ENCODE measurements at places on chromosomes 16 and 17. TPM values are rescaled to one million over a fixed set of nuclear protein-coding genes. Genes with fewer than 3 reads are reported as not detected.

DNA sequence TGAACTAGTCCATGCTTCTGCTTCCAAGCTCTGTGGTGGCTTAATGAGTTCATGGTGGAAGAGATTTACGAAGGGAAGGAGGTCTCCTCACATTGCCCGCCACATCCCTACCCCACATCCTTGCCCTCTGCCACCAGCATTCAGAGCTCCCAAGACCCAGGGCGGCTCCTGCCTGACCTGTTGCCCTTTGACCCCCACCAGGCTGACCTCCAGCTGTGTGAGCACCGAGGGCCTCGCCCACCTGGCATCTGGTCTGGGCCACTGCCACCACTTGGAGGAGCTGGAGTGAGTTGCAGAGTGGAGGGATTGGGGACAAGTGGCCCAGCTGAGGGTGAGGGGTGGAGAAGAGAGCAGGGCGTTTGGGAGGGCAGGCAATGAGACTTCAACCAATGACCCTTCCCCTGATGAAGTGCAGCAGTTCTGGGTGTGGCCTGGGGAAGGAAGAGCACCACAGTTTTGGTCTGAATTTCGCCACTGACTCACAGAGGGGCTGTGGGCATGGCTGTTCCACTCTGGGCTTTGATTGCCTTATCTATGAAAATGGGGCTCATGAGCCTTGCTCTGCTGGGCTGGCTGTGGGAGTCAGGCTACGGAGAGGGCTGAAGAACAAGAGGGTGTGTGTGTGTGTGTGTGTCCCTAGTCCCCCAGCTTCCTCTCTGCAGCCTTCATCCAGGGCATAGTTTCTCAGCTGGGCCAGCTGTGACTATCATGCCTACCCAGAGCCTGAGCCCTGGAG is 22.6 kb upstream of the CPNE2 start:
- no peak for DNase-seq
- peaks cover 13% of the 10 kb centered on the region for H3K4me1 ChIP-seq
- H3K27ac ChIP-seq, result no peak overlapping the region
- no peak overlapping the region for H3K4me3 ChIP-seq
- H3K27me3 ChIP-seq, result no peaks in the 10 kb centered on the region
- H3K36me3 ChIP-seq, result no peaks in the 10 kb centered on the region

CNGB1 gene
- total RNA-seq, result 0.04 TPM

DNA sequence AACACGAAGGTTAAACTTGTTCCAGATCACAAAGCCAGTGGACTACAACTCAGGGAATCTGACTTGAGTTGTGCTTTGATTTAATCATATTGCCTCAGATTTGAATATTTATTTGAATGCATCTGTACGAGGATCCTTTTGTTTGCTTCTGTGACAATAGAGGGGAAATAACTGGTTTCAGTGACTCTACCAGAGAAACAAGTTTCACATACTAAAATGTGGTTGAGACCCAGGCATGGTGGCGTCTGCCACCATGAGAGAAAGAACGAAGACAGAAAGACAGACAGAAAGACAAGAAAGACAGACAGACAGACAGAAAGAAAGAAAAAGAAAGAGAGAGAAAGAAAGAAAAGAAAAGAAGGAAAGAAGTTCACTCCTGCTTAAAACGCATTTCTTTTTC is 24.0 kb downstream of the YWHAE start:
- peaks cover 7% of the 10 kb centered on the region for H3K36me3 ChIP-seq
- no peaks in the 10 kb centered on the region for H3K27me3 ChIP-seq
- H3K4me1 ChIP-seq, result peaks cover 4% of the 10 kb centered on the region
- no peak overlapping the region for H3K4me3 ChIP-seq
- DNase-seq, result no peak
- H3K27ac ChIP-seq, result no peak overlapping the region

DNA sequence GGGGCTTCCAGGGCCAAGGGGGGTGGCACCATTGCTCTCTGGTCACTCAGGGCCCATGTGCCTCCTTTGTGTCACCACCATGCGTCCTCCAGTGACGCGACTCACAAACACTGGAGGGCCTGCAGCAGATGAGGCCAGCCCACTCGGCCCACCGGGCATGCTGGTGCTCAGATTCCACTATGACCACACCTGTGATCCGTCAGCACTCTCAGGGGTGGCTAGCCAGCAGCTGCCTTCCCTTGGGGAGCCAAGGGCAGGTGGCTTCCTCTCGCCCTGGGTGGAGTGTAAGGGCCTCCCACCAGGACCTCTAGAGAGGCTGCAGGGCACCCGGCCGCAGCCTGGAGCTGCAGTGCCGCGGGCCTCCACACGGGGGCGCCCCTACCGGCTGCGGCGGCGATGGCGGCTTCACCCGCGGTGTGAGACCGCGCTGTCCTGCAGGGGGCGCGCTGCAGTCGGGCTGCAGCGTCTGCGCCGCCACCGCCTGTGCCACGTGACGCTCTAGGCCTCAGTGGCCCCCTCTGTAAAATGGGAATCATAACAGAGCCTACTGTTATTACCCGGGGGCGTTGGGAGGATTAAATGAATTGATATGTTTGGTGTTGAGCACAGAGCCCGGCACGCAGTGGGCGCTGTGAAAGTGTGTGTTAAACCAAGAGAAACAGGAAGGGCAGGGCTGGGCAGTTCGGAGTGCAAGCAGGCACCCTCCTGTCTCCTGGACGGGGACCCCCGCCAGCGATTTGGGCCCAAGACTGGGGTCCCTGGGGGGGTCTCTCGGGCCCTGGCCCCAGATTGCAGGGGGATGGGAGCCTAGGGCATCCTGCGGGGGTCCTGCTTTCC is 192.4 kb upstream of the GSE1 start:
- H3K4me3 ChIP-seq, result no peak overlapping the region
- peak; percentile 66 for DNase-seq
- no peaks in the 10 kb centered on the region for H3K36me3 ChIP-seq
- H3K4me1 ChIP-seq, result no peaks in the 10 kb centered on the region

- H3K27me3 ChIP-seq, result no peaks in the 10 kb centered on the region
- H3K36me3 ChIP-seq, result no peaks in the 10 kb centered on the region
- no peak overlapping the region for H3K27ac ChIP-seq
Measured at GRCh38 chr16:48101069-48101674, 54.6 kb downstream of the ABCC12 start.

SPNS3 gene
- 0.69 TPM for total RNA-seq

GSDMA gene
- not detected for total RNA-seq

GRCh38 chr16:57192146-57192545 is 6.0 kb downstream of the RSPRY1 start:
- H3K27ac ChIP-seq, result peak overlapping the region; percentile 87
- DNase-seq, result no peak
- H3K36me3 ChIP-seq, result no peaks in the 10 kb centered on the region
- H3K4me1 ChIP-seq, result peaks cover 63% of the 10 kb centered on the region

DNA sequence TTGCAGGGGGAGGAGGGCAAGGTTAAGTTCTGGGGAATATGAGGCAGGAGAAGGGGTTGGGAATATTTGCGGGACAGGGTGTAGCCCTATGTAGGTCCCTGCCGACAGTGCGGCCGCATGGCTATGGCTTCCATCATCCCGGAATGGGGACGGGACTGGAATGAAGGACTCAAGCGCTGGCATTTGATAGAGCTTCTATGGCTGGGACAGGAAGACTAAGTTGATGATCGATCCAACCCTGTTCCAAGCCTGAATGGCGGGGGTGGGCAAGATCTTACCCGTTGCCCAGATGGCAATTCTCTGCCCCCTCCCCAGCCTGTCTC is 47.1 kb downstream of the SRCIN1 start:
- peak overlapping the region; percentile 50 for H3K4me3 ChIP-seq
- no peak for DNase-seq
- peaks cover 39% of the 10 kb centered on the region for H3K4me1 ChIP-seq
- H3K27me3 ChIP-seq, result no peaks in the 10 kb centered on the region

- no peaks in the 10 kb centered on the region for H3K36me3 ChIP-seq
- no peaks in the 10 kb centered on the region for H3K27me3 ChIP-seq
- H3K4me3 ChIP-seq, result no peak overlapping the region
- no peak for DNase-seq
- no peaks in the 10 kb centered on the region for H3K4me1 ChIP-seq
Measured at GRCh38 chr16:5681966-5682365, 584.4 kb upstream of the EEF2KMT start.

FBXO39 gene
- not detected for total RNA-seq

DNA sequence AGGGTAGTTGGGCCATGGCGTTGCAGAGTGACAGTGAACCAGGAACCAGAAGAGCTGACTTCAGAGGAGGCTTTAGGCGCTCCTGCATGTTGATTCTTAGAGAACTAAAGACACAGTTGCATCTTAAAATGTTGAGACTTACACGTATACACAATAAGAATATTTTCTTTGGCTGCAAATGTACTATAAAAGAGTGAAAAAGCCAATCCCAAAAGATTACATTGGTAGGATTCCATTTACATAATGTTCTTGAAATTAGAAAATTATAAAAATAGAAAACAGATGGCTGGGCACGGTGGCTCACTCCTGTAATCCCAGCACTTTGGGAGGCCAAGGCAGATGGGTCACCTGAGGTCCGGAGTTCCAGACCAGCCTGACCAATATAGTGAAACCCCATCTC is 738.8 kb downstream of the WWOX start:
- no peaks in the 10 kb centered on the region for H3K4me1 ChIP-seq
- no peaks in the 10 kb centered on the region for H3K27me3 ChIP-seq

KRTAP3-2 gene
- total RNA-seq, result not detected

CCL23 gene
- not detected for total RNA-seq

GRCh38 chr17:80426671-80427326 is 11.8 kb downstream of the ENDOV start:
- H3K4me3 ChIP-seq, result no peak overlapping the region
- DNase-seq, result peak; percentile 82
- H3K4me1 ChIP-seq, result no peaks in the 10 kb centered on the region
- no peaks in the 10 kb centered on the region for H3K27me3 ChIP-seq
